ENCODE measurements at places on chromosomes 1 and 21. TPM values are rescaled to one million over a fixed set of nuclear protein-coding genes. Genes with fewer than 3 reads are reported as not detected.
A peak's percentile ranks its signal among the peaks of the same experiment; 100 is the strongest.

- DNase-seq, result no peak
Measured at GRCh38 chr1:33512226-33513011, 40.0 kb downstream of the ZSCAN20 start.

DNA sequence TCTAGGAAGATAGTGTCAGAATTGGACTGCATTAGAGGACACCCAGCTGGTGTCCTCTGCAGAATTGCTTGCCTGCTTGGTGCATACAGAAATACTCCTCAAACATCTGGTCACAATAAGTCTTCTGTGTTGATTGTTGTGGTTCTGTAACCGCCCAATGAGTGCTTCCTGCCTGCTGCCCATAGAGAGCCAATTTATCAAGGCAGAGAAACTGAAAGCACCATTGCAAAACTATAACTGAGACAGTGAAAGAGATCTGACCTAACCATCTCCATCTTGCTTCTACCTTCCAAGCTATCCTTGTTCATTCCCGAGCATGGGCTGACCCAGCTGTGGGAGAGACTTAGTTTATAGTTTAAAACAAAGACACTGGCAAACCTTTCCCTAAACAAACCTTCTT lies 462.4 kb upstream of the RGS18 start:
- no peak for DNase-seq

DNA sequence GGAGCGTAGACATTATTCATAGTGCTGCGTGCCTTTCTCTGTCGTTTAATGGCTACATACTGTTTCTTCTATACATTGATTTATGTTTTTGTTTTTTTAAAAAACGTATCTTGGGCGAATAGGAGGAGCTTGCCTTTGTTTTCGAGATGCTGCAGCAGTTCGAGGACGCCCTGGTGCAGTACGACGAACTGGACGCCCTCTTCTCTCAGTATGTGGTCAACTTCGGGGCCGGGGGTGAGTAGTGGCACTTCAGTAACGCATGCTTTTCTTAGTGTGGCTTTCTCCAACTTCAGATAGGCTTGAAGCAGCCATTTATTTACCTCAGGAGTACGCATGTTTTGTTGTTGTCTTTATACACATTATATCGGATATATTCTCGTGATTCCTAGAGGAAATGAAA lies 46.9 kb downstream of the TRAPPC10 start:
- no peak for DNase-seq

DNA sequence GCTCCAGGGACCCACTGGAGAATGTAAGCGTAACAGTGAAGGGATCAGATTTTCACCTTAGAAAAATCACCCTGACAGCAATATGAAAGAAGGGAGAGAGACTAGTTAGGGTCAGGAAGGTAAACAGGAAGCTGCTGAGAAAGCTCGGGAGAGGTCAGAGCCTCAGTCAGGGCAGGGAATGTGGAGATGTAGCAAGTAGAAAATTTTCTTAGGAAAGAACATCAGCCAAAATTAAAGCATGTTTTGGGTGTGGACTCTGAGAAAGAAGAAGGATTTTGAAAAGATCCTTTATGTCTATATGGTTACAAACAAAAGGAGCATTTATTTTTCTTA lies 16.7 kb upstream of the ERICH3 start:
- DNase-seq, result no peak

GRCh38 chr1:205373022-205373797 lies 16.5 kb upstream of the KLHDC8A start:
- no peak for DNase-seq

- peak; percentile 75 for DNase-seq
Measured at GRCh38 chr1:9293533-9294404, 1.1 kb downstream of the SPSB1 start.

DNA sequence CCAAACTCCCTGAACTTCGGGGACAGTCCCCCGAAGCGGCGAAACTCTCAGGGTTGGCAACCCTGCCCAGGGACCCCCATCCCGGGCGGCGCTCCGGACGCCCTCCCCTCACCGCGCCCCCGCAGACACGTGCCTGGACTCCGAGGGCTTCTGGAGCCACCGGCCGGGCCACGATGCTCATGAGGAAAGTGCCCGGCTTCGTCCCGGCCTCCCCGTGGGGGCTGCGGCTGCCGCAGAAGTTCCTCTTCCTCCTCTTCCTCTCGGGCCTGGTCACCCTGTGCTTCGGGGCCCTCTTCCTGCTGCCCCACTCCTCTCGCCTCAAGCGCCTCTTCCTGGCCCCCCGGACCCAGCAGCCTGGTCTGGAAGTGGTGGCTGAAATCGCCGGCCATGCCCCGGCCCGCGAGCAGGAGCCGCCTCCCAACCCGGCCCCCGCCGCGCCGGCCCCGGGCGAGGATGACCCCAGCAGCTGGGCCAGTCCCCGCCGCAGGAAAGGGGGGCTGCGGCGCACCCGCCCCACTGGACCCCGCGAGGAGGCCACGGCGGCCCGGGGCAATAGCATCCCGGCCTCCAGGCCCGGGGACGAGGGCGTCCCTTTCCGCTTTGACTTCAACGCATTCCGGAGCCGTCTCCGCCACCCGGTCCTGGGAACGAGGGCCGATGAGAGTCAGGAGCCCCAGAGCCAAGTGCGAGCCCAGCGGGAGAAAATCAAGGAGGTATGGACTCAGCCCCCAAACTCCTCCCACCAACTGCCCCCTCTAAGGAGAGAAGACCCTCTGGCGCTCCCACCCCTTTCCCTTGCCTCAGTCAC lies 1.2 kb downstream of the MAN1C1 start:
- DNase-seq, result no peak

DNA sequence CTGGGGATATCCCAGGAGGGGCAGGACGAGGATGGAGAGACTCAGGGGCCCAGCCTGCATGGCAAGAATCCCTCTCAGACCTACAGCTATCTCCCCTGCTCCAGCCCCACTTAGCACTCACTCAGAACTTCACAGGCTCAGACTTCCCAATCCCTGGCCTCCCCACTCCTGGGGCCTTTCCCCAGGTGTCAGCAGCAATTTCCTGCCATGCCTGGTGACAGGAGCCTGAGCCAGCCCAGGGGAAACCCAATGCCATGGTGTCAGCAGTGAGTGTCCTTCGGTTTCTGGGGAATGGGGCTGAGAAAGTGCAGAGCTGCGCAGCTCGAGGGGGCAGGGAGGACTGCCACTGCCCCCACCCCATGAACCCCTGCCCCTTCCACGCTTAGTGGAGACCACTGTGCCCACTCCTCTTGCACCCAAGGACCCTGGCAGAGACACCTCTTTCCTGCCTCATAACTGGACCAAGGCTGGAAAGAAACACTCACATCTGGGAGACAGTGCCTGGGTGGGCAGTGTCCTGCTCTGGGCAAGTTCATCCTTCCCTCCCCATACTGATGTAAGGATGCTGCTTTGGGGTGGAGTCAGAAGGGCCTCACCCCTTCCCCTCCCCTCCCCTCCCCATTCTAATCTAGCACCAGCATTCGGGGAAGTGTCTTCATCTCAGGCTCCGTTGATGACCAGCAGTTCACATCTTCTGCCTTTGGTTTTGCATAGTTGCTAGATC lies 17.1 kb upstream of the UBL4B start:
- DNase-seq, result no peak

- DNase-seq, result no peak
Measured at GRCh38 chr1:222053790-222054294, 312.0 kb upstream of the DUSP10 start.

DNA sequence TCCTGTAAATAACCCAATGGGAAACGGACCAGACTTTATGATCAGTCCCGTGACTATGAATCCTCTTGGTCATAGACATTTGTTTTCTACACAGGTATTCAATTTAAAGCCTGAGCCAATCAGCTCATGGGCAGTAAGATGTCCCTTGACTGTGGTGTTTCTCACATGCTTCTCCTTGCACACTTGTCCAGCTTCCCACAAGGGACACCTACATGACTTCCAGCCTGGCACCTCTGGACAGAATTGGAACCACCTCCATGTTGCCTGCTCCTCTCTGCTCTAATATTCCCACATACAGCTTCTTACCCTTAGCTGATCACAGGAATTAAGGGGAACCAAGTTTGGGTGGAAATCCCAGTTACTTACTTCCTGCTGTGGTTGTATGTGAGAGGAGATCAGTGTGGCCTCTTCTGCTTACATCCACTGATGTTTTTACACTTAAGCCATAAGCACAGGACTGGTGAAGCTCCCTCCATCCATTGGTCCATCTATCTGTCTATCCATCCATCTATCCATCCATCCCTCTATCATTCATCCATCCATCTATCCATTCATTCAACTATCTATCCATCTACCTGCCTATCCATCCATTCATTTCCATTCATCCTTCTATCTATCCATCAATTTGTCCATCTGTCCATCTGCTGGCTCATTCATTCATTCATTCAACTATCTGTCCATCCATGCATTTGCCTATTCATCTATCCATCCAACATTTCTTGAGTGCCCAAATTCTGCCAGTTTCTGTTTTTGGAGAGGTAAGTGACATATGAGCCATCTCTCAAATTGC lies 16.4 kb downstream of the RUNX1 start:
- DNase-seq, result no peak

- peak; percentile 39 for DNase-seq
Measured at GRCh38 chr21:35376406-35377135, 327.5 kb upstream of the RUNX1 start.

GRCh38 chr1:43554444-43554992 lies 23.8 kb downstream of the PTPRF start:
- peak; percentile 38 for DNase-seq

CGN gene
- total RNA-seq, result 8.8 TPM

FCRL6 gene
- not detected for total RNA-seq

AZIN2 gene
- 10.1 TPM for total RNA-seq

TIE1 gene
- 0.87 TPM for total RNA-seq

CCDC17 gene
- total RNA-seq, result 3.8 TPM

LCE2A gene
- not detected for total RNA-seq
